Mesenteric fat pad (tissue), 1 donor: ENCODE measurements at places on chromosomes 7 and 10. TPM values are rescaled to one million over a fixed set of nuclear protein-coding genes. Genes with fewer than 3 reads are reported as not detected.

The IGFBP1 gene
- not detected for total RNA-seq

The AGAP6 gene
- 15.0 TPM for total RNA-seq

The IQUB gene
- total RNA-seq: 0.10 TPM

The WIPF3 gene
- 1.4 TPM for total RNA-seq

The TAS2R5 gene
- total RNA-seq: 1.1 TPM

The MEST gene
- 963 TPM for total RNA-seq

The OR2A1 gene
- total RNA-seq: 0.16 TPM

The PDE1C gene
- 2.2 TPM for total RNA-seq

The TET1 gene
- 5.7 TPM for total RNA-seq

The SCD gene
- total RNA-seq: 1,693 TPM
